ENCODE measurements at places on chromosomes 12 and 14. TPM values are rescaled to one million over a fixed set of nuclear protein-coding genes. Genes with fewer than 3 reads are reported as not detected.
A peak's percentile ranks its signal among the peaks of the same experiment; 100 is the strongest.

- DNase-seq: no peak
Measured at GRCh38 chr12:49327368-49327767, 4.3 kb downstream of the TROAP start.

DNA sequence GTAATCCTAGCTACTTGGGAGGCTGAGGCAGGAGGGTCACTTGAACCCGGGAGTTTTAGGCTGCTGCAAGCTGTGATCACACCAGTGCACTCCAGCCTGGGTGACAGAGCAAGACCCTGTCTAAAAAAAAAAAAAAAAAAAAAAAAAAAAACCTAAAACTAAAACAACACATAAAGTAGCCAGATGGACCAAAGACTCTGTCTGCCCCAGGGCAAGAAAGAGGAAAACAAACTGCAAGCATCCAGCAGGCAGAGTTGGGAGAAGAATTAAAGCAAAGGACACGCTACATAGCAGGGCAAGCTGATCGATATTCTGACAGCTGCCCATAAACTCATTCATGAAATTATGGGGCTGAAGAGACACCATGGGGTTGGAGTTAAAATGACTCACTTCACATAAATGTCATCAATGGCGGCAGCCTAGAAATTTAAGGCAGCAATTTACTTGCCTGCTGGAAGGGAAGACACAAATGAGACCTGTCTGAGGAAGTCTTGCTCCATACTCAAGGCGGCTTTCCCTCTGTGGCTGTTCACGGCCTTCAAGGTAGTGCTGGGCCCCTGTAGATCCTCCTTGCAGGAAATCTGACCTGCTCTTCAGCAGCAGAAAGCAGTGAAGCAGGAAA, 259.1 kb upstream of the FKBP4 start:
- no peak for DNase-seq

DNA sequence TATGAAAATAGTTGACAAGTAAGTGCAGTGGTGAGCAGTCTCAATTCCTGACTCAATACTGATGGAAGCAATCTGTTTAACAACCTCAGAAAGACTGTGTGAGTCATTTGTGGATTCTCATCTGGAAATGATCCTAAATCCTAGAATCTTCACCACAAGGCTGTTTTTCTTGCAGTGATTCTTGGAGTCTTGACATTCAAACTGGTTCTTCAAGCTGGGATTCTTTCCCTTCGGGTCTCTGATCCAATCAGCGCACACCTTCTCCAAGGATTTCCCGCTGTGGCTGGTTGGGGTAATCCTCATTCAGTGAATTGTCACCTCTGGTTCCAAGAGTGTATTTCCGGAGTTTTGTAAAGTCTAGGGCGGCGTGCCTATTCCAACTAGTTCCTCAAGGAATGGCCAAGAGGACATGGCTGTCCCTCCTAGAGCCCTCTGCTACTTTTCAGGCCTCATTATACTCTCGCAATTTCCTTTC, 37.7 kb upstream of the FOXJ2 start:
- DNase-seq: peak; percentile 23

- DNase-seq: no peak
Measured at GRCh38 chr12:82279536-82280058, 78.6 kb downstream of the CCDC59 start.

- no peak for DNase-seq
Measured at GRCh38 chr12:67474934-67475620, 173.5 kb upstream of the DYRK2 start.

GRCh38 chr12:113086249-113087164, 30.0 kb downstream of the DTX1 start:
- DNase-seq: peak; percentile 83

- DNase-seq: no peak
Measured at GRCh38 chr12:129467289-129467688, 436.5 kb downstream of the TMEM132D start.

DNA sequence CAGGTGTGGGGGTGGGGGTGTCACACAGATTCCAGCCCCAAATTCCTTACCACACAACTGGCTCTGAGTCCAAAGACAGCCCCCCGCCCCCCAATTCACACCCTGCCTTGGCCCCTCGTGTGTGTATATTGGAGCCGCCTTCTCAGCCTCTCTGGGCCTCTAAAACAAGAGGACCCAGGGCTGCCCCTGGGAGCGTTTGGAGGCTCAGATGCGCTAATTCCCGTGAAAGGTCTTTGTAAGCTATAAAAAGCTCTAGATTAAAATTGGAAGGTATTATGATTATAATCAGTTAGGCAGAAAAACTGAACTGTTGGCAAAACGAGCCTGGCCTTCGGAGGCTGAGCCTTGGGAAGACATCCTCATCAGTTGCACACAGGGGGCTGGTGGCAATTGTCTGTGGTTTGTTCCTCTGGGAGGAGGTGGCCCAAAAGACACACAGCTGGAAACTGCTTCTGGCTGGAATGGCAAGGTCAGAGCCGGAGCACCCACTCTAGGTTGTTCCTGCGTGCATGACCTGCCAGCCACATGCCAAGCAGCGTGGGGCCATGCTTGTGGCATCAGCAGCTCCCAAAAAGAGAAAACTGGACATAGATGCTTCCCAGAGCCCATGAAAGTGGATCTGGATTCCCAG, 118.5 kb downstream of the PHETA1 start:
- DNase-seq: no peak

DNA sequence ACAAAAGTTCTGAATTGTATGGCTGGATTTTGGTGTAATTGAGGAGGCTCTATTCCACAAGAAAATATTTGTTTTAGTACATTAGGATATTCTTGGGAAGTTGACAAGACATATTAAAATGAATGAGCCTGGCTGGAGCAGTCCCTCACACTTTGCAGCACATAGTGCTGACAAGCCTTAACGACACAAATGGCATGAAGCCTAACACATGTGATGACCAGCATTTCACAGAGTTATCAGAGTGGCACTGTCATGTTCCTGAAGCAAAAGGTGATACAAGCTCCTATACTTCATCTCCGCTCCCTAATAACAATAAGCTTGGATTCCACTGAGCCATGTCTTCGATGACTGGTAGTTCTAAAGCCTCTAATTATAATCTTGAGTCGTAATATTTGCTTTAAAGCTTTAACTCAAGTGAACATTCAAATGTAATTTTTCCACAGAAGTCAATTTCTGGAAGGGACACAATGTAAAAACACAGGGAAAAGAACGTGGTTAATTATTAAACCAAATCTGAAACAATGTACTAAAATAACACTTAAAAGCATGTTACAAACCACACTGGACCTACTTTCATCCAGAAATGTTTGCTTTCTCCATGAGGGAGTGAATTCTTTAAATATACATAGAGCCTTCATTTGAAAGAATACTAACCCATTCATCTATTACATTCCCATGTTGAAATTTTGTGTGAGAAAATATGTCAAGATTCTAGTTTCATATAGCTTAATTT, 49.6 kb downstream of the GRIP1 start:
- no peak for DNase-seq

DNA sequence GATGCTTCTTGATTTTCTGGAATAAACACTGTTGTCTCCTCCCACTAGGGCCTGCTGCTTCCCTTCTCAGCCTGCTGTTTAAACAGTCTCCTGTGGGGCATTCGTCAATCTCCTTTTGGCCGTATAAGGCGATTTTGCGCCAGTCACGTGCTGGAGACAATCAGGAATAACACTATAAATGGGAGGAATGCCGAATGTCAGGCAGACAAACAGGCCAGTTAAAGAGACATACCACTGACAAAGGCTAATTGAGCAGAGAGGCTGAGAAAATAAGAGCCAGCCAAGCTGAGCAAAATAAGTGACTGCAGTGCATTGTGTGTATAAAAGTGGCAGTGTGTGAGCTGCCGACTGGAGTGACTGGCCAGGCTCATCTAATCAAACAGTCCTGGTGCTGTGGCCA, 23.3 kb downstream of the DMAC2L start:
- peak; percentile 69 for DNase-seq

DNA sequence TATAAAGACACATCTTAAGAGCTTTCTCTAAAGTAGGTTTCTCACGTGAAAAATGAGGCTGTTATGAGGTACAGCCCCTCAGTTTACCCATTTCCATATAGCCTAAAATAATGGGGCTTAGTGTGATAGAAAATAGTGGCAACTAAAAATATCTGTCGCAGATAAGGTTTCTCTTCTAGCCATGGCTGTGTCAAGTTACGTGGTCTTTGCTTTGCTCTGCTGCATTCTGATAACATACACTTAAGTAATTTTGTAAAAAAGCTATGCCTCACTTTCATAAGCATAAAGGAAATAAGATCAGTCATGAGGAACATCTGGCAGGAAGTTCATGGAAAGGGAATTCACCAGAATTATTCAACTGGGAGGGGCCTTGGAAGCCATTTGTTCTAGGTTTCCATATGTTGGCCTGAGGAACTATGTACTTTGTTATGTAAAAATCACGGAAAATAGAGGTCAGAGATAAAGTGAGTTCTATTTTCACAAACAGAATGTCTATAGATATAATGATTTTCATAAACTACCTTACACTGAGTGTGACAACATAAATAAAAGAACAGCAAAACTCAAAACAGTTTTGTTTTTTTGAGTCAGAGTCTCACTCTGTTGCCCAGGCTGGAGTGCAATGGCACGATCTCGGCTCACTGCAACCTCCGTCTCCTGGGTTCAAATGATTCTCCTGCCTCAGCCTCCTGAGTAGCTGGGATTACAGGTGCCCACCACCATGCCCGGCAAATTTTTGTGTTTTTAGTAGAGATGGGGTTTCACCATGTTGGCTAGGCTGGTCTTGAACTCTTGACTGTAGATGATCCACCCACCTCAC, 195.6 kb upstream of the KRR1 start:
- DNase-seq: peak; percentile 74

DNA sequence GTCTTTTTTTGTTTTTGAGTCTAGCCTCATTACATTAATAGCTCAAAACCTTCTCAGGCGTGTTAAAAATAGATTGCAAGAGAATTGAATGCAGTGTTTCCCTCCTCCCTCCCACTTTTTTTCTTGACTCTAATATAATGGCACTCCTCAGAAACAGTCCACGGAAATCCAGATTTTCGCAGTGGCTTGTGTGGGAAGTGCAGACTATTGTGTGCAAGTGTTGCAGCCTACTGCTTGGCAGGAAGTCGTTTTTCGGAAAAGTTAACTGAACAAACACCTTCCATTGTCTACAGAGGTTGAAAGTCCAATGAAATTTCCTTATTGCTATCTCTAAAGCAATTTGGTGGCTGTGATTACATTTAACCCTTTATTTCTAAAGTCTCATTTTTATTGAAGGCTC, 147.9 kb upstream of the E2F7 start:
- peak; percentile 72 for DNase-seq

- no peak for DNase-seq
Measured at GRCh38 chr14:68636597-68636996, 156.3 kb downstream of the ZFP36L1 start.

DNA sequence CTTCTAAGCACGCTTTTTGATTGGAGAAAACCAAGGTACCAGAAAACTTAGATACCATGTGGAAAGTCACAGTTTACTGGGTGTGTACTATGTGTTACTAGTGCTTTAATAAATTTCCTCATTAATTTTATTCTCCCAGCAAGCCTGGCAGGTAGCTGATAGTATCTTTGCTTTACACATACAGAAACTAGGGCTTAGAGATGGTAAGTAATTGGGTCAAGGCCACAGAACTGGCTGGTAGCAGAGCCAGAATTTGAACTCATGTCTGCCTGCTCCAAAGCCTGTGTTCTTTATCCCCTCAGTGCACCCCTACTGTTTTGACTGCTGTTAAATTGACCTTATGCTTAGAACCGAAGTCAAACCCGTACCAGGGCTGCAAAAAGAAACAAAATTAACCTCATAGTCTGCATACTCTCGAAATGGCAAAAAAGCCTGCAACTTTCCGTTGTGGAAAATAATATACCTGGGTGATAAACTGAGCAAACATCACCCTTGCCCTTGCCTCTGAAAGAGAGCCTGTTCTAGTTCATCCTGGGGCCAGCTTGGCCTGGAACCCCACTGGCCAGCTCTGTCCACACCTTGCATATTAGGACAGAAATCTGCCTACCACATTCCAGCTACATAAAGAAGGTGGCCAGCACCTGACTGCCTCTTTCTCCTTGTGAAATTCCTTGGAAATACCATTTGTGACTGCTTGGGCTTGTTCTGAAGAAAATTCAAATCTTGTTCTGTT, 118.9 kb downstream of the ETV6 start:
- DNase-seq: no peak

GRCh38 chr12:33830070-33830469, 192.2 kb upstream of the ALG10 start:
- no peak for DNase-seq

DNA sequence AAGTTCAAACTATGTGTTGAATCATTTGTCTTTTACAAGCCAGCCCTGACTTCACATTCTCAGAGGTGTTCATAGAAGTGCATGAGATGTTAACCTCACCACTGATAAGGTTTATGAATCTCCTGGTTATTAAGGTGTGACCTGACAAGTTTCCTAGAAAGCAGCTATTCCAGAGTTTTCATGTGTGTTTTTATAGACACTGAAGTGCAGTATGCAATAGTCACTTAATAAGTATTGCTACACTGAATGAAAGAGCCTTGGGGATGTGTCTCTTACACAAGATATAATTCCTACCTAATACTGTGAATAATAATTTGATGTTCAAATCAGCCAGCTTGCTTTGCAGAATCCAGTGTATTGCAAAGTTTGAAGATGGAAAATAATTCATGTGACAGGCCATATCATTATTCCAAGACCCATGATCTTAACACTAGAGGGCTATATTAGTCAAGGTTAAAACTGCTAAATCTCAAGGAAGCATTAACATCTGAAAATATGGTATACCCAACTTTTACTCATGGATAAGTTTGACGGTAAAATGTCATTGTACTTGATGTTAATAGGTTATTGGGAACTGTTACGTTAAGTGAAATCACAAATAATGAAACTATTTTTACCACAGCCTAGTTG, 13.0 kb downstream of the SLC25A3 start:
- no peak for DNase-seq

GRCh38 chr12:108649126-108649525, 15.4 kb upstream of the SELPLG start:
- no peak for DNase-seq

DNA sequence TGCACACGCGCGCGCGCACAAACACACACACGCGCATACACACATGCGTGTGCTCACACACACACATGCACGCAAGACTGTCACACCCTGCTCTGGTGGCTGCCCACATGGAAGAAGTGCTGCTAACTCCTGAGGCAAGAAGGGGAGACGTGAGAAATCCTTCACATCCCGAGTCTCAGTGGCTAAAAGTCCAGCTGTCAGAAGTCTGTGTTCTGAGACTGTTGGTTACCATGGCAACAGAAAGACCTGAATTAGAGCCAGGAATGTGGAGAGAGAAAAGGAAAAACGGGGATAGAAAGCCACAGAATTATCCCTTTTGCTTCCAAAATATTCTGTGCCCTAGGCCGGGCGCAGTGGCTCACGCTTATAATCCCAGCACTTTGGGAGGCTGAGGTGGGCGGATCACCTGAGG, 71.2 kb downstream of the PPFIBP1 start:
- DNase-seq: peak; percentile 96

- no peak for DNase-seq
Measured at GRCh38 chr12:65923228-65923627, 98.9 kb downstream of the HMGA2 start.

OR6C65 gene
- total RNA-seq: not detected

STAC3 gene
- 3.1 TPM for total RNA-seq

PHLDA1 gene
- 15.3 TPM for total RNA-seq

TAS2R7 gene
- total RNA-seq: not detected

LTBR gene
- 114 TPM for total RNA-seq

CNTN1 gene
- 9.9 TPM for total RNA-seq

ST8SIA1 gene
- total RNA-seq: 4.7 TPM
